GM23248 (cell line): ENCODE measurements at places on chromosomes 5 and 9.

DNA sequence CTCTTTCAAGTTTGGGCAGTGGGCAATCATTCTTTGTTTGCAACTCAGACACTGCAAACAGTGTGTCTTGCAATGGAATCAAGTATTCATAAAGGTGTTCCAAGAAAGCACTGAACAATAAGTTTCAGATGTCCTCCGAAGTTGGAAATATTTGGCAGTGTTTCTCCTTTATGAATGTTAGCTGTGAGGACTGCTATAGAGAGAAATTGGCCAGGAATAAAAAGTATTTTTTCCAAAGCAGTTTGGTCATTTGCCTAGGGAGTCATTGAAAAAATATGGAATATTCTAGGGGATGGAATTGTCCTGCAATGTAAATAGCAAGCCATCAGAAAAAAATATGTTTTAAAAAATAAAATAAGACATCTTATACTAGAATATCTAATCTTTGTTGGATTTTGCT, 688.6 kb upstream of the SEMA6A start:
- no peak for DNase-seq

DNA sequence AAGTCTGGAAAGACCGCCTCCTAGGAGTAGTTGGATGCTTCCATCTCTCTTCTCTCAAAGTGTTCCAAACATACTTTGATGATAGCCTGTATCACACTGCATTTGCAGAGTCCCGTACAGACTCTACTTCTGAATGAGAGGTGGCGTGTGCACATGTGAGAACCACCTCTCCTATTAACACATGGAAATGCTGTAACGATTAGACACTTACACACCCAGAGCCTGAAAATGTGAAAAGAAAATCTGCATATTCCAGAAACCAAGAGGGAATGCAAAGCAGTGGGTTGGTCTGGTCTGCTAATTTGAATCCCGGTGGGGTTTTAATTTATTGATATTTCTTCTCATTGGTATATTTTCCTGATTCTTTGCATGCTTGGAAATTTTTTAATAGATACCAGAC, 10.5 kb downstream of the UGCG start:
- no peak for DNase-seq

DNA sequence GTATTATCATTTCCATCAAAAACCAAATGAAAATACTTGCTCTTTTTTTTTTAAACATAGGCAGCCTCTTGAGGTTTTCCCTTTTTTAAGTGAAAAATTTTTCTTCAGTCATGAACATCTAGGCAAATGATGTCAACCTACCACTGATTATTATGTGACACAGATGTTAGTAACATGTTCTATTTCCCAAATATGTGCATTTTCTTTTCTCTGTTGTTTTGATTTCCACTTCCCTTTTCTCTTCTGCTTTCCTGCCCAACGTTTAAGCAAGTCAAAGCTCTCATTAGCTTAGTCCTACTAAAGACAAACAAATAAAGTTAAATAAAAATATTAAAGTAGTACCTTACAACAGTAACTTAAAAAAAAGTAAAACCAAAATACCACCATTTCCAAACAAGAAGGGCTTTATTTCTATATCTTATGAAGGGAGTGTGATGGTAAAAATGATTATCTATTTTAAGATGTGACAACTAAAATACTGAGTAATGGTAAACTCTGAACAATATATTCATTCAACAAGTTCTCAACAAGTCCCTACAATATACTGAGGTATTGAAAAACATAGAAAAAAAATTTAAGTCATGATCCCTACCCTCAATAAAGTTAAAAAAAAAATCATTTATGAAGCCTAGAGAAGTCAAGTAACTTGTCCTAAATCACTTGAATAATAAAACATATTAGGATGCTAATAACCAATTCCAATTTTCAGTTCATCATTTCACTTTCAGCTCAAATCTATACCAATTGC, 9.4 kb downstream of the SLC38A9 start:
- no peak for DNase-seq

DNA sequence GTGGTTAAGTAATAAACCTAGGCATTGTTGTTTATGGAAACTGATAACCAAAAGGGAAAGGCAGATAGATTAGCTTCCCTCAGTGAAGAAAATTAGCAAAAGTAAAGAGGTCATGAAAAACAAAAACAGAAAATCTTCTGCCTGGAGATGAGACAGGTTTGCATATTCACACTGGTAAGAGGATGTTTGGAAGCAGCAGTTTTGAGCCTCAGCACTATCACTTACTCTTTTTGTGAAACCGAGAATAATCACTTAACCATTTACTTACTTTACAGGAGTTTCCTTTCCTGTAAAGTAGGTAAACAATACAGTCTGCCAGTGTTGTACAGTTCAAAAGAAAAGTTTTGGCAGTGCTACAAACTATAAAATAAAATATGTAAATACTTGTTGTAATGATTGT, 35.5 kb upstream of the EMB start:
- no peak for DNase-seq

DNA sequence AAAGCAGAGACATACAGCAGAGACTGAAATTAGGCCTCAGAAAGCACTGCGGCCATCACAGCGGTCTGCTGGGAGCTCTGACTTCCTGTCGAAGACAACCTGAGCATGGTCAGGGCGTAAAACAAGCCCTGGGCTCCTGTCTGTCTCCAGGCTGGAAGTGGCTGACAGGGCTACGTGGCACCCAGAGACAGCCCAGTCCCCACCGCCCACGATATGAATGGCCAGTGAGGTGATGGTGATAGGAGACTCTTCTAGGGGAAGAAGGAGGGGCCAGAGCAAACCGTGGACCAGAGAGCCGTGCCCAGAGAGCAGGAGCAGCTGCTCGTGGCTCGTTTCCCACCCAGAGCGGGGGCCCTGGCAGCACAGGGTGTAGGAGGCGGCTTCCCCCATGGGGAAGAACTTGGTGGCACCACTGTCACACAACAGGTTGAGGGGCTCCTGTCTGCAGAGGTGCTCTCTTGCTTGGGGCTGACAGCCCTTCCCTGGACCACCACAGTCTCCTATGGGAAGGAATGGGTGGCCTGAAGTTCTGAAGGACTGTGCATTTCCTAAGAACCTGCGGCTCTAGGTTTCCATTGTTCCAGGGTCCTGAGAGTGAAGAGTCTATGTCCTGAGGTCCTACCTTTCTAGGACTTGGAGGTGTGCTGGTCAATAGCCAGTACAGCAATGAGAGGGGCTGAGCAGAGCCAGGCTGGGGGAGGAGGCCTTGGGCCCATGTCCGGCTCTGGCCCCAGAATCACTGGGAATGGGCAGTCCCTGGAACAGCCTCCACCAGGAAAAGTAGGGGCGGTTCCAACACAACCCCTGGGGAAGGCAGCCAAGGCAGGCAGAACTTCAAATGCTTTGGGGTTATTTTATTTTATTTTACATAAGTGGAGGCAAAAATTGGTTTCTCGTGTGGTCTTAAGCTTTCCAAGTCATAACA, 56.4 kb downstream of the BARX1 start:
- no peak for DNase-seq

GRCh38 chr5:14166437-14166836, 23.3 kb downstream of the TRIO start:
- peak; percentile 17 for DNase-seq

DNA sequence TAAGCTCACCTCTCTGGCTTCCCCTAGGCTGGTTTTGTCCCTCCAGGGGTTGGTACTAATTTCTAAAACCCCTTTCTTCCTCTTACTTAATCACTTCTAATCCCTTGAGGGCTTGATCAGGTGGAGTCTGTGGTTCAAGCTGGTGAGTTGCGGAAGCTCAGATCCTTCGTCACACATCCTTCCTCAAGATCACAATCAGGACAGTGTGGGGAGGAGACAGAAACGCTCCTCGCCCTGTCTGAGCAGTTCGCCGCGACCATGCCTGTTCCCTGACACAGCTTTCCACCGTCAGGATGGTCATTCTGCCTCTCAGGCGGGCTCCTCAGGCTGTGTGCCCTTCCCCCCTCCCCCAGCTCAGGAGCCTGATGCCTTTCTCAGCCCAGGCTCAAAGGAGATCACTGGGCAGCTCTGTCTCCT, 24.3 kb downstream of the CPLX2 start:
- no peak for DNase-seq

- no peak for DNase-seq
Observed at GRCh38 chr9:137984520-137985257, 107.1 kb downstream of the CACNA1B start.

GRCh38 chr5:73825736-73826135, 199.7 kb downstream of the ARHGEF28 start:
- no peak for DNase-seq

- peak; percentile 98 for DNase-seq
Observed at GRCh38 chr5:89556215-89556913, 673.4 kb upstream of the MEF2C start.
